WTC11 (cell line): ENCODE measurements at places on chromosomes 7 and 10.

- no peak for DNase-seq
These were observed 161.9 kb downstream of the KIAA1217 start for GRCh38 chr10:24370877-24371276.

GRCh38 chr7:51006483-51007235, 224.0 kb upstream of the GRB10 start:
- DNase-seq, result no peak

DNA sequence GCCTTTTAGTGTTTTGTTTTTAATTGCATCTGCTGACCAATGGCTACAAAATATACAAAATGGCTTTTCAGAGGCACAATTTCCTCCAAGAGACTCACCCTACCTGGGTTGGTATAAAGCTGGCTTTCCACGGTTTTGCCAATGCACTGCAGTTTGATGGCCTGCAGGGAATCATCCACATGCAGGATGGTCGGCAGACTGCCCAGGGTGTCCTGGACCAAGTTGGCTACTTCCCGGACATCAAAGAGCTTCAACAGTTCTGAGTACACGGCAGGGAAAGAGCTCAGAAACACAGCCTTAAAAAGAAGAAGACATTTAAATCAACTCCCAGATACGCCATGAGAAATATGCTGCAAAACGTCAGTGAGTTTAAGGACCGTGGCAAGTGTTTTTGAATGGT, 301.0 kb upstream of the IMMP2L start:
- DNase-seq, result no peak

DNA sequence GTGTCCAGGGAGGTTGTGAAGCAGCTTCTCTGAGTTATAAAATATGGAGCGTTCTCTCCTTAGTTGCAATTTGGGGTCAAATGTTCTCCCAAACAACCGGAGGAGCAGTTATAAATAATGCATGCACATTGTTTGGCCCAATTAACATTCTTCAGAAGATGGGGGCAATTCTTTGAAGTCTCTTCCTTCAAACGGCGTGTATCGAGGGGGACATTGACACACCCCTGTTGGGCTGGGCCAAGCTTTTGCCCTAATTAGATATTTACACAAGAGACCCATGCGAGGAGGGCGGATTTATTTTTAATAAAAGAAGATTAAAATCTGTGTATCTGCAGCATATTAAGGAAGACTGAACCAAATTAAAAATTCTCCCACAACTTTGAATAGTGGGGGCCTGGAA, 107.3 kb downstream of the PTPRE start:
- no peak for DNase-seq

GRCh38 chr7:55131142-55131929, 112.5 kb downstream of the EGFR start:
- no peak for DNase-seq

DNA sequence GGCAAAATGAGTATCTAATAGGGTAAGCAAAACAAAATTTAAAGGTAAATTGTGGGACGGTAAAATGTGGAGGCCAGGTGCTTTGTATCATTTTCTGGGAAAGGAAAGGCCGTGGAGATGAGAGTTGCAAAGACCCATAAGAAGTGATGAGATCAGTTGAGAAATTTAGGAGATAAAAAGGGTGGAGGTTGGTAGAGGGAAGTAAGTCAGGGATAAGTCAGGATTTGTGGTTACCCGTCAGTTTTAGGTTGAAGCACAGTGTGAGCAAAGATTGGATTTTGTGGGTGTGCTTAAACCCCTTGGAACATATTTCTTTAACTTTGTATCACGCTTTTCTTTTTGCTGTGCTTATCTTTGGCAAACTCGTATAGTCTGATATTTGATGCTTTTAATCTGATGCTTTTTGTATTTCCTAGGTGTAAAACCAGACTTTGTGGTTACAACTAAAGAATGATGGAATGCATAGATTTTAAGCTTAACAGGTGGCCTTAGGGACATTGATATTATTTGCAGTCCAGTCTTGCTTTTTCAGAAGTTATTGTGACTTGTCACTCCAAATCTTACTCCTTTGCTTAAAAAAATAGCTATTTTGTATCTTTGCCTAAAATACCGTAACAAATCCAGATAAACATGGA, 1.2 kb downstream of the BTRC start:
- DNase-seq, result no peak

- no peak for DNase-seq
These were observed 2.1 kb downstream of the ZNF511 start for GRCh38 chr10:133310789-133311188.
